ENCODE measurements at places on chromosomes 16 and 17.

DNA sequence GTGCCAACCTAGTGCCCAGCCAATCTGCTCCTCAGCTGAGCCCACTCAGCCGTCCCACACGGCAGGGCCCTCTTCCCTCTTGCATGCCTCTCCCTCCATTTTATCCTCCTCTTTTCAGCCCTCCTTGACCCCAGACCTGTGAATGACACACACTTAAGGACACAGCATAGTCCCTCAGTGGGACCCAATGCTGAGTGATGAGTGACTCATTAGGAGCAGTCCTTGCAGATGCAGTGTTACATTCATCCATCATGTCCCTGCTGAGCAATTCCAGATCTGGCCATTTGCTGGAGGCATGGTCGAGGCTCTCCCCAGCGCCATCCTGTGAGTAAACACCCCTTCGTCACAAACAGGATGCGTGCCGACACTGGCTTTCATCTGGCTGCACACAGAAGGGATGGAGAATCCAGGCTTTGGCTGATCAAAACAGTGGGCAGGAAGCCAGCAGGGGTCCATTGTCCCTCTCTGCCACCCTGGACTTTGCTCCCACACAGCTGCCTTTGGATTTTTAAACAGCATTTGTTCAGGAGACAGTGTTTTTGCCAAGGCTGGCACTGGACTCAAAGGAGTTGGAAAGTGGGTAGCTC lies 122.6 kb downstream of the AXIN2 start:
- no peak for DNase-seq

DNA sequence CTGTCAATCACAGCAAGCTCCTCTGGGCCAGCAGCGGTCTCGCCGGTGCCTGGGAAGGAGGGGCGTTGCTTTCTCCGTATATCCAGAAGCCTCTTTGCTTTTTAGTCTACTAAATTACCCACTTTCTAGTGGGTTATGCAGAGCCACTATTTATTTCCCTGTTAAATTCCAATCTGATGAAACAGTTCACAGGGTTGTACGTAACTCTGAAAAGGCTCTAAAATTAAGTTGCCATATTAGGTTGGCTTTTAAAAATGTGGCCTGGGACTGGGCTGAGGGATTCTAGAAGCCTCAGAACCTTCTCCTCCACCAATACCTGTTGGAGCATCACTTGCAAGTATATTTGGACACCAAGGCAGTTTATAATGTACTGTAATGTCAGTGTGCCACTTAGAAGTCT lies 27.2 kb downstream of the MARCHF10 start:
- no peak for DNase-seq

- no peak for DNase-seq
Observed at GRCh38 chr17:66483906-66484305, 181.5 kb downstream of the PRKCA start.

DNA sequence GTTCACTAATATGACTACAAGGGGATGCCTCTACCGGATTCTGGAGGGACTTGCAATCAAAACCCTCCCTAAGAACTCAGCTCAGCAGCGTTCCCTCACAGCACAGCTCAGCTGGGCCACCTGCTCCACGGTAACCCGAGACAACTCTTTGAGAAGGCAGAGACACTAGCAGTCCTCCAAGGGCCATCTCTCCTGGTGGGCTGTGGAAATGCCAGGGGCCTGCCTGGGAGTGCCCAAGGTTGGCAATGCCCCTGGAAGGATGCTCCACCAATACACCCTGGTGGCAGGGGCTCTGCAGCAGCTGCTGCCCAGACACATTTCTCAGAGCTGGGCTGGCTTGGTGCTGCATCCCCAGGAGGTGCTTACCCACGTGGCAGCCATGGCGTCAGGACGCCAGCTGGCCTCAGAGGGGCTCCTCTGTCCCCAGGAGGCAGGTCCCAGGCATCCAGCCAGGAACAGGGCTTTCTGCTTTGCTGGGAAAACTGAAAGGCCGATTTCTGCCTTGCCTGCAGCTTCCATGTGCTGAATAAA lies 16.5 kb downstream of the CDIP1 start:
- DNase-seq: no peak

- no peak for DNase-seq
Observed at GRCh38 chr17:65181237-65182061, 44.3 kb downstream of the RGS9 start.

- DNase-seq: no peak
Observed at GRCh38 chr16:50490828-50491227, 57.4 kb upstream of the NKD1 start.

GRCh38 chr16:86366481-86366880 lies 143.8 kb upstream of the FOXF1 start:
- no peak for DNase-seq

DNA sequence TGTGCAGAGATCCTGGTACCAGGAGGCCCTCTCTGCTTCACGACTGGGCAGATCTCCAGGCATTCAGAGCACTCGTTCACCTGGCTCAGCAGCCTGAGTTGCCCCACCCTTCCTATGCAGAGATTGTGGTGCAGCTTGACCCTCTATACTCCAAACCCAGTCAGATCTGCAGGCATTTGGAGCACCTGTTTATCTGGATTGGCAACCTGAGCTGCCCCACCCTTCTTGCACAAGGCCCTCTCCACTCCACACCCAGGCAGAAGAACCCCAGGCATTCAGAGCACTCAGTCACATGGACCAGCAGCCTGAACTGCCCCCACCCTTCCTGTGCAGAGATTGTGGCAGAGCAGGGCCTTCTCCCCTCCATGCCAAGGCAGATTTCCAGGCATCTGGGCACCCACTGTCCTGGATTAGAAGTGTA lies 88.4 kb upstream of the CDH5 start:
- DNase-seq: no peak

DNA sequence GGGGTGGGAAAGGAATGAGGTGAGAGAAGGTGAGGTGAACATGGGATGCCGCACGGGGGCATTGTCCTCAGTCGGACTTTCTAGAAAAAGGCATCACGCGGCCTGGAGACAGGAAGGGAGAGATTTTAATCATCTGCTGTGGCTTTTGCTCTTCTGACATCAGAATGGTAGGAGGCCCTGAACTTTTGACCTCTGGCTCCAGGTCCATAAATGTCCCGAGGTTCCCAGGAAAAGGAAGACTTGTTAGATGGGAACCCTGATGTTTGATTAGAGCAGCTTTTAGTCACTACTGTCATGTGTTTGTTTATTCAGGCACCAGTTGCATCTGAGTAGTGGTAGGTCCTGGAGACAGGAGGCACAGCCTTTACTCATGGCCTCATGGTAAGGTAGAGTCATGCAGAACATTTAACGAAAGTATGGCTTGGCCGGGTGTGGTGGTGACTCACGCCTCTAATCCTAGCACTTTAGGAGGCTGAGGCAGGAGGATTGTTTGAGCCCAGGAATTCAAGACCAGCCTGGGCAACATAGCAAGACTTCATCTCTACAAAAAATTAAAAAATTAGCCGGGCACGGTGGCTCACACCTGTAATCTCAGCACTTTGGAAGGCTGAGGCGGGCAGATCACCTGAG lies 203.1 kb downstream of the MSI2 start:
- DNase-seq: no peak

- DNase-seq: no peak
Observed at GRCh38 chr16:60945225-60945624, 1091.0 kb downstream of the CDH8 start.

DNA sequence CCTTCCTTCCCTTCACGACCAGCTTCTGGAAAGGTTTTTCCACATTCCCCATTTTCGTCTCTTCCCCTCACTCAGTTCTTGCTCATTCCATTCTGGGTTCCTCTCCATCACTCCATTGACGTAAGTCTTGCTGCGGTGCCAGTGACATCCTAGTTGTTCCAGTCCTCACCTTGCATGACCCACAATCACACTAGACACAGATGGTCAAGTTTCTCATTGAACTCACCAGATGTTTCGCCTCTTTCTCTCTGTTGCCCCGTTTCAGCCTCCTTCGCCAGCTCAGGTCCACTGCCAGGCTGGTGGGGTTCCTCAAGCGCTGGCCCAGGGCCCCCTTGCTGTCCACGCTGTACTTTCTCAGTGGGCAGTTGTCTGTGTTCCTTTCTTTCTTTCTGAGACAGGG lies 43.4 kb downstream of the CCDC42 start:
- no peak for DNase-seq

Data from CD8-positive, alpha-beta memory T cell (primary cell).